ENCODE measurements at places on chromosomes 3 and 15.

DNA sequence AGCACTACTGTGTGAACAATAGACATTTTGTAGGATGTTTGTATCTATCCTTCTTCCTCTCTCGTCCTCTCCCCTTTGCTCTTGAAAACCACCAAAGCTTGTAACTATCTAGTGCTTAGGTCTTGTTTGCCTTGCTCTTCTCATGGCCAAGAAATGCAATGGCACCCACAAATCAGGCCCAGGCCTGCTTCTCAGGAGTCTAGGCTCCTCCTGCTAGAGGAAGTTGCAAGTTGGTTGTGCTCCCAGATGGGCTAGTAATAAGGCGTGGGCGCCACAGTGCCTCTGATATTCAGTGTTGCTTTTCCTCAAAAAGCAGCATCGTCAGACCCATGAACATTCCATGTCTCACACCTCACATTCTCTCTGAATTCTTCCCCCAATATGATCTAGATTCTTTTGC is 28.7 kb downstream of the ZNF385D start:
- no peak for DNase-seq

DNA sequence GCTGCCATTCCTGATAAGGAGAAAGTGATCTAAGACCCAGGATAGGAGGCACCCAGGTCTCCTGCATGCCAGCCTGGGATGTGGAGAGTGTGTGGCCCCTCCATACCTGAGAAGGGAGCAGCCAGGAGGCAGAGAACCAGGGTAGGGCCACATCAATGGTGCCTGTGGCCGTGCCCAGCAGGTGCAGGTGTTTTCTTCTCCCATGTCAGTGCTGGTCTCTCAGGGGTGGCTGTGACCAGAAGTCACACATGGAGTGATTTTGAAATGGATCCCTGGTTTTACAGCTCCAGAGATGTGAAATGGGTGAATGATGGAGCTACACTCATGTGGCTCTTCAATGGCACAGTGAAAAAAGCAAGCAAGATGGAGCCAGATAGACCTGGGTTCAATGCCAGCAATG is 3.3 kb upstream of the ISL2 start:
- no peak for DNase-seq

DNA sequence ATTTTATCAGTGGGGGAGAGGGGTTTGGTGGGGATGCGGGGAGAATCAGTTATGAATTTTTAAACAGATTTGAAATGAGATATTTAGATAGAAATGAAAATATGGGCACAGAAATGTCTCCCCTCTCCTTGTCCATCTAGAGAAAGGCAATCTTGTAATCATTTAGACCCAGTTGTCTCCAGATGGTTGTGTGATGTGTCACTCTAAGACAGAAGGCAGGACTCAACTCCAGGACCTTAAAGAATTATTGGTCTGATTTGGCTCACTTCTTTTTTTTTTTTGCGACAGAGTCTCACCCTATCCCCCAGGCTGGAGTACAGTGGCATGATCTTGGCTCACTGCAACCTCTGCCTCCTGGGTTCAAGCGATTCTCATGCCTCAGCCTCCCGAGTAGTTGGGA is 77.2 kb downstream of the EOMES start:
- DNase-seq = no peak

DNA sequence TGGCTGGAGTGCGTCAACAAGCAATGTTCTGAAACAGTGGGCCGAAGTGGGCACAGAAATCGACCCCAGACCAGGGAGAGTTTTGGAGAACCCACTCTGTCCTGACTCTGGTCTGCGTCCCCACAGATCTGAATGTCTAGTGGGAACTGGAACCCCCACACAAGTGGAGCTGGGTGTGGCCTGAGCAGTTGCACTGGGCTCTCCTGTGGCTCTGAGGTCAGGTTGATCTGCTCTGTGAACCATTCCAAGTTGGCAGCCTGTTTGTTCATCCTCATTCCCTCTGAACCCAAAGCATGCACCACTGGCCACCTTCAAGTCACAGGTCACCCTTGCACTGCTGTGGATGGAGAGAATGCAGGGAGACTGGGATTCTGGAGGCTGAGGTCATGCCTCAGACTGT is 60.5 kb downstream of the STARD5 start:
- DNase-seq = no peak

DNA sequence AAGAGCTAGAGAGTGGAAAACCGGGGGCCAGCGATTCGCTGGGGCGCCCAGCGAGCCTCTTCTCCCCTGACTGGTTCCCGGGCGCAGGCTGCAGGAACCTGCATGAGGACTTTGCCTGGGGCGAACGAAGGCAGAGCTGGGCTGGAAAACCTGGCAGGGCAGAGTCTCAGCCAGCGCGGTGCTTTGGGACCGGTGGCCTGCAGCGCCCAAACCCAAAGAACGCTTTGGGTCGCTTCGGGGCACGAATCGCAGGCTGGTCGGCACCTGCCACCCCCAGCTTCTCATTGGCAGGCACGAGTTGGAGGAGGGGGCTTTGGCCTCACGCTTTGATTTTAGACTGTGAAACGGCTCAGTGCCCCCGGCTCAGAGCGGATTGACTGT is 3.0 kb downstream of the ONECUT1 start:
- no peak for DNase-seq

- no peak for DNase-seq
Measured at GRCh38 chr15:35547775-35548364, 1.9 kb upstream of the DPH6 start.

- no peak for DNase-seq
Measured at GRCh38 chr3:146274833-146275232, 23.9 kb upstream of the PLSCR4 start.

- DNase-seq = peak; percentile 63
Measured at GRCh38 chr3:11185564-11186317, 31.4 kb downstream of the HRH1 start.

DNA sequence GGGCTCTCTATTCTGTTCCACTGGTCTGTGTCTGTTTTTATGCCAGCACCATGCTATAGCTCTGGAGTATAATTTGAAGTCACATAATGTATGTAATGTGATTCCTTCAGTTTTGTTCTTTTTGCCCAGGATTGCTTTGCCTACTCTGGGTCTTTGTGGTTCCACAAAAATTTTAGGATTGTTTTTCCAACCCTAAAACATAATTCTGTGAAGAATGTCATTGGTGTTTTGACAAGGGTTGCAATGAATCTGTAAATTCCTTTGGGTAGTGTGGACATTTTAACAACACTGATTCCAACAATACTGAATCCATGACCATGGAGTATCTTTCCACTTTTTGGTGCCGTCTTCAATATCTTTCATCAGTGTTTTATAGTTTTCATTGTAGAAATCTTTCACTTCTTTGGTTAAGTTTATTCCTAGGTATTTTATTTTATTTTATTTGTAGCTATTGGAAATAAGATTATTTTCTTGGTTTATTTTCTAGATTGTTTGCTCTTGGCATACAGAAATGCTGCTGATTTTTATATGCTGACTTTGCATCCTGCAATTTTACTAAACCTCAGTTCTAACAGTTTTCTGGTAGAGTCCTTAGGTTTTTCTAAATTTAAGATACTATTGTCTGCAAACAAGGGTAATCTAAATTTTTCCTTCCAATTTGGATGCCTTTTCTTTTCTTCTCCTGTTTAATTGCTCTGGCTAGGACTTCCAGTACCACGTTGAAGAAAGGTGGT is 29.7 kb downstream of the TJP1 start:
- DNase-seq = no peak

All from kidney epithelial cell (primary cell).